Fibroblast of lung (primary cell): ENCODE measurements at places on chromosomes 5 and 9. TPM values are rescaled to one million over a fixed set of nuclear protein-coding genes. Genes with fewer than 3 reads are reported as not detected.

WDR38 gene
- total RNA-seq: not detected in 2 replicates

SLC46A2 gene
- total RNA-seq: not detected in 2 replicates

FAXDC2 gene
- total RNA-seq: 11.3 and 20.6 TPM in 2 replicates

EGFL7 gene
- total RNA-seq: 6.2 and 7.9 TPM in 2 replicates

GRCh38 chr5:118070041-118070440 lies 918.3 kb downstream of the DTWD2 start:
- H3K36me3 ChIP-seq: no peaks in the 10 kb centered on the region
- no peak overlapping the region for H3K27ac ChIP-seq
- no peak overlapping the region for H3K4me3 ChIP-seq
- no peaks in the 10 kb centered on the region for H3K27me3 ChIP-seq

BAG1 gene
- total RNA-seq: 19.2 and 19.8 TPM in 2 replicates

- H3K4me3 ChIP-seq: no peak overlapping the region
- no peaks in the 10 kb centered on the region for H3K4me1 ChIP-seq
- no peak overlapping the region for H3K27ac ChIP-seq
- DNase-seq: no peak
These were observed 433.2 kb upstream of the ZNF608 start for GRCh38 chr5:125179612-125180011.

GRCh38 chr5:120151825-120152224 lies 312.3 kb upstream of the PRR16 start:
- H3K27me3 ChIP-seq: no peaks in the 10 kb centered on the region
- no peak overlapping the region for H3K4me3 ChIP-seq
- no peaks in the 10 kb centered on the region for H3K36me3 ChIP-seq
- no peak for DNase-seq
- H3K27ac ChIP-seq: peak overlapping the region; percentile 46

- H3K4me1 ChIP-seq: no peaks in the 10 kb centered on the region
- no peak overlapping the region for H3K27ac ChIP-seq
- no peaks in the 10 kb centered on the region for H3K27me3 ChIP-seq
- H3K36me3 ChIP-seq: no peaks in the 10 kb centered on the region
These were observed 13.1 kb downstream of the THBS4 start for GRCh38 chr5:80048084-80048780.

NXNL2 gene
- total RNA-seq: 0.77 and 1.3 TPM in 2 replicates

GRCh38 chr9:76363032-76363395 lies 31.2 kb downstream of the RFK start:
- no peak overlapping the region for H3K4me3 ChIP-seq
- H3K27ac ChIP-seq: no peak overlapping the region
- no peaks in the 10 kb centered on the region for H3K36me3 ChIP-seq

PCDHB6 gene
- 0.26 and 0.33 TPM in 2 replicates for total RNA-seq

DNA sequence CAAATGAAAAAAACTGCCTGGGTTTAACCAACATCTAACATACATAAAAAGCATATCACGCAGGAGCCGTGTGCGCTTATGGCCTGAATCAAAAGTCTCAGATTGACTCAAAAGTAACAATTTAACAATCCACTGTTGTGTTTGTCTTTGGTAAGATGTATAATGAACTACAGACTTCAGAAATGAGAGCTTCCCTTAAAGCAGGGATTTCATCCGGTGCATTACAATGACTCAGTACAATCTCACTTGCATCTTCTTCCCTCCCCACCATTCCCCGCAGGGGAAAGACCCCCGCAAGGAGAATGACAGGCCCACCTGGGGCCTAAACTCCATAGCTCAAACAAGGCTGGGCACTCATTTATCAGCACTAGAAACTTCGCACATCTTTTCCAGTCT lies 1.4 kb downstream of the ZFR start:
- peak overlapping the region; percentile 82 for H3K4me3 ChIP-seq
- DNase-seq: peak; percentile 47
- H3K36me3 ChIP-seq: no peaks in the 10 kb centered on the region
- peak overlapping the region; percentile 93 for H3K27ac ChIP-seq

GRCh38 chr5:54603372-54603771 lies 85.8 kb downstream of the SNX18 start:
- no peak for DNase-seq
- H3K27ac ChIP-seq: no peak overlapping the region
- no peaks in the 10 kb centered on the region for H3K4me1 ChIP-seq
- H3K36me3 ChIP-seq: no peaks in the 10 kb centered on the region
- H3K27me3 ChIP-seq: no peaks in the 10 kb centered on the region
